ENCODE measurements at places on chromosomes 4 and X. TPM values are rescaled to one million over a fixed set of nuclear protein-coding genes. Genes with fewer than 3 reads are reported as not detected.

The SPIN2A gene
- polyA plus RNA-seq, result 4.0 TPM

The SLC25A4 gene
- polyA plus RNA-seq, result 41.4 TPM

The HTN1 gene
- polyA plus RNA-seq, result not detected

The CFAP47 gene
- polyA plus RNA-seq, result 0.82 TPM

The DACH2 gene
- polyA plus RNA-seq, result 25.4 TPM

The CYBB gene
- 8.4 TPM for polyA plus RNA-seq

The NKX3-2 gene
- not detected for polyA plus RNA-seq

The SORCS2 gene
- 13.3 TPM for polyA plus RNA-seq

The S100G gene
- not detected for polyA plus RNA-seq

The BEND2 gene
- polyA plus RNA-seq, result 0.09 TPM

The BEX4 gene
- polyA plus RNA-seq, result 182 TPM

The RPL36A gene
- polyA plus RNA-seq, result 1,349 TPM

The FAM53A gene
- polyA plus RNA-seq, result 2.0 TPM
